ENCODE measurements at places on chromosomes 1 and 21.

DNA sequence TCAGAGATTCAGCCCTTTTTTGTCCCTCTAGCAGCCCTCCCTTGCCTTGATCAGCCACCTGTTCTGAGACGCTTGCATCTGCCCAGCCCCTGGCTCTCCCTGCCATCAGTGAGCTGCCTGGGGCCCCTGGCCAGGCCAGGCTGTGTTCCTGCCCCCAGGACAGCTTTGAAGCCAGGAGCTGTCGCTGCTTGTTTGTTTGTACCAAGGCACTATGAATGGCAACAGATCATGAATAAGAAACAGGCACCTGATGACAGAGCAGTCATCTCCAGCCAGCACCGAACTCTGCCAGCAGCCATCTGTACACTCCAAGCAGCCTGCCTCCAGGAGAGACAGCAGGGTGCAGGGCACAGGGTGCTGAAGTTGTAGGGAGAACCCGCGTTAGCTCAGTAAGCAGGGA lies 8.1 kb upstream of the VWA5B1 start:
- DNase-seq, result no peak

- DNase-seq, result no peak
These were observed 34.7 kb downstream of the PTPRU start for GRCh38 chr1:29270929-29271521.

GRCh38 chr1:32877211-32878110 lies 6.7 kb upstream of the FNDC5 start:
- no peak for DNase-seq

GRCh38 chr1:15222653-15223303 lies 24.2 kb upstream of the FHAD1 start:
- no peak for DNase-seq

DNA sequence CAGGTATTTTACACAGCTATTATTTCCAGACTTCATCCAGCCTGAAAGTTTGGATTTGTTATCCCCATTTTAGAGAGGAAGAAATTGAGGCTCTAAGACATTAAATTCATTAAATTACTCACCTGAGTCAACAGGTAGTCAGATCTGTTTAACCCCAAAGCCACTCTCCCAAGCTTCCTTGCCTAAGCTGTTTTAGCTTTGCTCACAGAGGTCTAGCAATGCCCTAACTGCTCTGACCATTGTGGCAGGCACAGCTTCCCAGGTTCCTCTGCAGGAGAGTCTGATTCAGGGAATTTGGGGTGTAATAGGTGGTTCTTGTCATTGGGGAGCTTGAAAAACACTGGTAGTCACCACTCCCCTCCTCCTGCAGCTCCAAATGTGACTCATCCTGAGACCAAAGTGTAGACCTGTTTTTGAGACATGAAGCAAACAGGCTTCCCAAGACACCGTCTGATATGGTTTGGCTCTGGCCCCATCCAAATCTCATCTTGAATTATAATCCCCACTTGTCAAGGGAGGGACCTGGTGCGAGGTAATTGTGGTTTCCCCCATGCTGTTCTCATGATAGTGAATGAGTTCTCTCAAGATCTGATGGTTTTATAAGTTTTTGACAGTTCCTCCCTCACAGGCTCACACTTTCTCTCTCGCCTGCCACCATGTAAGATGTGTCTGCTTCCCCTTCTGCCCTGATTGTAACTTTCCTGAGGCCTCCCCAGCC lies 142.8 kb upstream of the DNAH14 start:
- no peak for DNase-seq

DNA sequence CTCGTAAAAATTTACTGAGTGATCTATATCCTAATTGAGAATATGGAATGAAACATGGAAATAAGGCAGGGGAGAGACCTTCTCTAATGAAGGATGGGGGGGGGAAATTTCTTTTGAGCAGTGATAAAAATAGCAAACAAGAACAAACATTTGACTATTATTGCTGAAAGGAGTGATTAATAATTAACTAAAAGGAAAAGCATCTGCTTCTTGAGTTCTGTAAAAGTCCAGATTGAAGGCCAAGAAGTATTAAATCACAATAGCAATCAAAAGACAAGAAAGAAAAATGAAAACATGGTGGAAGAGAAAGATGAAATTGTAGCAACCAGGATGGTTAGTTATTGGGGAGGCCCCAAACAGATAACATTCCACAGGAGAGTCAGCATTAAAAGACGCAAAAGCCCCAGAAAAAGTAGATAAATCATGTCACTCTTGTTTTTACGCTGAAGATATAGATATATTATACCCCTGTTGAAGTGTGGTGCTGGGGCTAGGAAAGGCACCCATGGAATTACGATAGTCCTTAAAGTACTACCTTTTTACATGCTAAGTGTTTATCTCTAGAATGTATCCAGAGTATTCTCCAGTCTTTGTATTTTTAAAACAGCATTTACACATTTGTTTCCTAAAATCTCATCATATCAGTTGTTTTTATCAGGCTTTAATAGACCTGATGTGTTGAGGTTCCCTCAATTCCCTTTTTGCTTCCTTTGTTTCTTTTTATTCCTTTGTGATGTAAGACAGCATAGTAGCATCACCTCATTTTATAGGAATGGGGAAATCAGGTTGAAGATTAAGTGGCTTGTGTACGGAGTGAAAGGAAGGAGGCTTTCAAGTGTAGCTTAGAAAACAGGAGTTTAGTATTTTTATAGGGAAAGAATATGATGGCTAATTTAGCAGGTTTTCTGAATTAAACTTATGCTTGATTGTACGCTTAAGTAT lies 28.9 kb downstream of the DISP1 start:
- DNase-seq, result no peak

GRCh38 chr1:215665215-215665614 lies 98.1 kb downstream of the KCTD3 start:
- DNase-seq, result no peak

- DNase-seq, result no peak
These were observed 345 bp downstream of the FTCD start for GRCh38 chr21:46154955-46155513.

DNA sequence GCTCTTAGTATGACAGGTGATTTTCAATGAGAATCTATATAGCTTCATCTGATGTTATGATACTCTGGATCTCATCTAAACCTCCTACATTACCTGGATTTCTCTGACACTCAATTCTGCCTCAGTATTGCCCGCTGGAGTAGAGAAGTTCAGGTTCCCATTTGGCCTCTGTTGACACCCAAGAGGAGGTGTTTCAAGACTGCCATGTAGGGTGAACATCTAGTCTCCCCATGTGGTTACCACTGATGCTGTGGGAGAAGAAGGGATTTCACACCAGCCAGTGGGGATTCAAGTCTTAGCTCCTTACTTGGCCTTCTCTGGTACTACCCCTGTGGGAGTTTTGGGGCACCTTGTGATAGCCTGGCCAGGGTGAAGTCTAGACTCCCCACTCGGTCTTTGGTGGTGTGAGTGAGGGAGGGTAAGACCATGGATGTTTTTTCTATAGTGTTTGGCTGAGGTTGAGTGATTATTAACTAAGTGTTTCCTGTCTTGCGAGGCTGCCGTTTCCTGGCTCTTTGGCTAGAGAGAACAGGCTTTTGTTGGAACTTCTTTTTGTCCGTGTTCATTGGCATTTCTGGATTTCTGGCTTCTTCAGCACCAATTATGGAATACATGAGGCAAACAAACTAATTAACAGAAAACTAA lies 90.7 kb downstream of the RHOU start:
- no peak for DNase-seq

DNA sequence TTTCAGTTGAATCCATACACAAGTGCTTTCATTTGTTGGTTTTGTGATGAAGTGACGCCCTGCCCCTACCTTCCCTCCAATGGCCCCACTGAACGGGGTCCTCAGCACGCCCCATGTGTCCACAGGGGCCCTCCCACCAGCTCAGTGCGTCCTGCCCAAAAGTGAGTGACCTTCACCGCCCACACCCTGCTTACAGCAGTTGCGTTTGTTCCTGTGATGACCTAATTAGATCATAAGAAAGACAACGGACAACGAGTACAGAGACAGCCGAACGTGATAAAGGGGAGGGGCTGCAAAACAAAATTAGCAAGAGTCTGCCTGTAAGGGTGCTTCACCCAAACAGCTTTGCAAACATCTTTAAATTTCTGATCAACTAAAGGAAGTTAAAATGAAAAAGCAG lies 38.2 kb upstream of the RIPK4 start:
- DNase-seq, result no peak

- peak; percentile 16 for DNase-seq
These were observed at the start of gene SERTAD4 for GRCh38 chr1:210232511-210233215. SERTAD4 (plus strand) TSS chr1:210232796; CDS start chr1:210237961, 5,165 bp downstream.

- no peak for DNase-seq
These were observed 60.0 kb upstream of the NTPCR start for GRCh38 chr1:232890340-232890943.

GRCh38 chr1:165726169-165726568 lies 27.8 kb upstream of the ALDH9A1 start:
- no peak for DNase-seq

DNA sequence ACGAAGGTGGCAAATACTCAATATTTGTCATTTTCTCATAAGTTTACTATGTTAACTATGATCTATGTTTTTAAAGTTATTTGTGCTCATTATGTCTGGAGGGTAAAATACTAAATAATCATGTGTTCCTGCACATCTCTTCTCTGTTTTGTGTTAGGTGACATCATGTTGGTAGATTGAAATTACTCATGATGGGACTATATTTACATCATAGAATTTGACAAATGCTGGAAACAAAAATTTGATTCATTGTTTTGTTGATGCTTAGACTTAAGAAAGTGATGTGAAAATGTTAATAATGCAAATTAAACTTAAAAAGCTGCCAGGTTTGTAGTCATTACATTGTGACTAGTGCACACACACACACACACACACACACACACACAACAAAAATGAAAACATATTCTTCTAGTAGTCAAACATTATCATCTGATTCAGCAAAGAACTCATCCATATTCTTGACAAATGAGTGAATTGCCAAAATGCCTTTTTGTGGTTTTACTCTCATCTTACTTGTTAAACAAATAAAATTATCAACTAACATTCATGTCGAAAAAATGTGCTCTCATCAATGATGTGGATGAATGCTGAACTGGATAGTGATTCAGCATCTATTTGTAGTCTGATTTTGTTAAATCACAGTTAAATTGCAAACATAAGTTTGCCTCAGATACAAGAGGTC lies 870.7 kb downstream of the BRINP3 start:
- DNase-seq, result no peak

Measured in NCI-H1930 (cell line).